ENCODE measurements at places on chromosomes 3 and 15.
A peak's percentile ranks its signal among the peaks of the same experiment; 100 is the strongest.

DNA sequence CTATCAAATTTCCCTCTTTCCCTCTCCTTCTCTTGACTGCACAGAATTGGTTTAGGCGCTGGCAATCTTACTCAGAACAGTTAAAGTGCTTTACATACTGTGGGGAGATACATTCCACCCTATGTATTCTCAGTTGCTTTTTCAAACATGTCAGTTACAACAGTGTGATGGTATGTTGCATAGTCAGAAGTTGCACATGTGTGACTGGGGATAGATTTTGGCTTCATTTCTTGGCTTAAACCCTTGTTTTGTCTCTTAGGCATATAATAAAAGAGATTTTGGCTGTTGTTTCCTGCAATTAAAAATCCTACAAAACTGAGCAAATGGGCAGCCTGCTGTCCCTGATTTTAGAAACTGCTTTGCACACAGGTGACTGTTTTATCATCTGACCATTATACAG is 86.7 kb downstream of the PIK3R4 start:
- no peak for DNase-seq

DNA sequence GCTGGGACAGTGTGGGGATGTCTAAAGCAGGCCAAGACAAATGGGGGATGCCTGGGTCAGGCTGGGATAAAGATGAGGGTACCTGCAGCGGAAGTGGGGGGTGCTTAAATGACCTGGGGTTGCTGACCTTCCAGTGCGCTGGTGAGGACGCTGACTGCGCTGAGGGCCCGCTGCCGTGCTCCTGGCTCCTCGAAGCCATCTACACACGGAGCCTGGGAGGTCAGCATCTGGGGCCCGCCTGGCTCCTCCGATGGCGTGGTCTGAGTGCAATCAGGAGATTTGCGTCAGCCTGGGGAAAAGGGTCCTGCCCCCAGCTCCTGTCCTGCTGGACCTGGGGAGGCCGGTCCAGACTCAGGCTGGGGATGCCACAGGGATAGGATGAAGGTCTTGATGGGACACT is 50.7 kb downstream of the SCN5A start:
- no peak for DNase-seq

GRCh38 chr3:108500728-108501127 is 9.7 kb downstream of the MYH15 start:
- DNase-seq = no peak

- DNase-seq = no peak
These were observed 267.5 kb downstream of the PDCD6IP start for GRCh38 chr3:34065901-34066300.

- DNase-seq = no peak
These were observed 42.9 kb upstream of the DIPK2A start for GRCh38 chr3:143928541-143929255.

DNA sequence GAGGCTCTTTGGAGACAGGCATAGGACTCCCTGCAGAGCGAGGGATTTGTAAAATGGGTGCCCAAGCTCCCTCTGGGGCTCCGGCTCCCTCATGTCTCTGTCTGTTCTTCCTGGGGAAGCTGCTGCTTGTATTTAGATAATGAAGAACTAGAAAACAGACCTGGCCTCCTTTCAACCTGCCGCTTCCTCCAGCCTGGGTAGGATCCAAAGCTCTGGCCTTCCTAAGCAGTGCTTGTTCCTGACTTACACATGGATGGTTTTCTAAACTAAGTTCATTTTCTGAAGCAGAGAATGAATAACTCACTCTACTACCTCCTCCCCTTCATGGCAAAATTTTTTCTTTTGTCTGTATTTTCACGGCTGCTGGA is 36.9 kb upstream of the MYZAP start:
- no peak for DNase-seq

DNA sequence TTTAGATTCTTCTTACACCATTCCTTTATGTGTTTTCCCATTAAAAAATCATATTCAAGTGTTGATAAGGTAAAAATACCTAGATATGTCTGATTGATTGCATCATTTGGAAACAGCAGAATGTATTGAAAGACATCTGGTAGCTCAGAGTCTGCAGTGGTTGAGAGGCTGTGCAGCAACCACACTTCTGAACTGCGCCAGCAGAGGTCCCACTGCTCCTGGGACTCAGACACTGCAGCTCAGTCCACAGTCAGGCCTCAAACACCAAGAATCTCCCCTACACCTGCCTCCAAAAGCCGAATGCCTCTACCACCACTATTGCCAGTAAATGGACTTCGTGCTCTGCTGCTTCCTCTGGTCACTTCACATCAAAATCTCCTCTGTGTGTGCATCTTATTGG is 176.9 kb upstream of the LMCD1 start:
- DNase-seq = peak; percentile 62

DNA sequence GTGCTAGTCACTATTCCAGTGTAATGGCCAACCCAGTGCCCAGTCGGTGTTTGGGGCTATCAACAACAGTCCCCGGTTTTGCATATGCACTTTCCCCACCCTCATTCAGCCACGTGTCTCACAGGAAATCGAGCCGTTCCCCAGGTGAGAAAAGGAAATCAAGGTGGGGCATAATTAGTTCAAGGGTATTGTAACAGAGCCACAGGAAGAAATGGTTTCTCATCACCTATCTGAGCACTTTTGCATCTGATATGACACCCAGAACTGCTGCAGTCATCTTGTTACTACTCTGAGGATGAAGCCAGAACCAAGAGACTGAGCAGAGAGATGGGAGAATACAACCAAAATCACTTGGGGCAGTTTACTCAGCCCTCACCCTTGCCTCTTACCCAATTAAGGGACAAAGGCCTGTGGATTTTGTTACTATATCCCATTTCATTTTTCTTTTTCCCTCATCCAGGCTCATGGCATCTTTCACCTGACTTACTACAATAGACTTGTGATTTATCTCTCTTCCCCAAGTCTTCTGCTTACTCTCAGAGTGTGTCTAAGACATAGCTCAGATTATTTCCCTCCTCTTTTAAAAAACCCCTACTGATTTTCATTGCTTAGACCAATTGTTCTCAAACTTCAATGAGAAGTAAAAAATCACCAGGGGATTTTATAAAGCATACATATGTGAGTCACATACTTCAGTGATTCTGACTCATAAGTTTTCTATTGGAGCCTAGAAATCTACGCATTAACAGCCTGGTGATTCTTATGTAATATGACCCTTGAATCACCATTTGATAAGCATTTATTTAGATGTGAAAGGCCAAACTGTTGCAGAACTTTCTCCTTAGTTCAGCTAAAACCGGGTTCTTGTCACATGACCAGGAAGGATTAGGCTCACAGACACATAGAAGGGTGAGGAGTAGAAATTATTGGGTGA is 40.5 kb downstream of the TRAT1 start:
- DNase-seq = peak; percentile 14

- DNase-seq = no peak
These were observed 557.2 kb downstream of the TUSC7 start for GRCh38 chr3:117266806-117267205.

DNA sequence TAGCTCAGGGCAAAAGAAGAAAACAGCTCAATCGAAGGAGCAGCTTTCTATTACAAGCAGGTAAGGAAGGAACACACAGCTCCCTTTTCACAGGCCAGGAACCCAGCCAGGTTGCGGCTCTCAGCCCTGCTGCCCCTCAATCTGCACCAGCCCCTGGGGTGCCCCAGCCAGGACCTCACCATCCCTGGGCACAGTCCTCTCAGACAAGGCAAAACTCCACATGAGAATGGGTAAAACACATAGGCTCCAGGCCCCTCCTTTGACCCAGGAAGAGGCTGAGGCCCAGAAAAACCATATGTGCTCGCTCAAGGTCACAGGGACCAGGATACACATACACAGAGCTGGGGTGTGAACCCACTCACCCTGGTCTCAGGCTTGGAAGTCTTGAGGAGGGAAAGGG is 178.7 kb upstream of the TLE3 start:
- DNase-seq = no peak

- no peak for DNase-seq
These were observed 8.1 kb downstream of the TIPARP start for GRCh38 chr3:156682501-156682900.

DNA sequence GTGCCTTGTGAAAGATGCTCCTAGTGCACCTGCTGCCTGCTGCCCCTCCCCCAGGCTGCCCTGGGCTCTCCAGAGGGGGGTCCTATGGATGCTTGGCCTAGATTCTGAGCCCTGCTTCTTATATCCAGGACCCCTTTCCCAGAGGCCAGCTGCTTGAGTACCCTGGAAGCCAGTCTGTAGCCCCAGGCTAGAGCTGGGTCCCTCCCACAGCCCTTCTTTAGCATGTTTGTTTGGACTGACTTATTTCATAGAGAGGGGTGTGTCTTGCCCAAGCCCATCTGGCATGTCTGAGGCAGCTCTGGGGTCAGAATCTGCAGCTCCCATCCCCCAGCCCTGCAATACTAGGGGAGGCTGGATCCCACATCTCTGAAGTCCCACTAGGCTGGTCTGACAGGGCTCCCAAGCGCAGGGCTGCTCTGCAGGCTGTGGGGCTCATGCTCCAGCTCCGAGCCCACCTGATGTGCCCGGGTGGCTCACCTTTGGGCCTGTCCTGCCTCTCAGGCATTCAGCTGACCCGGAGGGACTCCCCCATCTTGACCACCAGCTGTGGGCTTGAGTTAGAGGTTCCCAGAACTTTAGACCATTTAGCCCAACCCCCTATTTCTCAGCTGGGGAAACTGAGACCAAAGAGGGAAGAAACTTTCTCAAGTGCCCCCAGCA is 3.1 kb downstream of the CHRNB4 start:
- no peak for DNase-seq

DNA sequence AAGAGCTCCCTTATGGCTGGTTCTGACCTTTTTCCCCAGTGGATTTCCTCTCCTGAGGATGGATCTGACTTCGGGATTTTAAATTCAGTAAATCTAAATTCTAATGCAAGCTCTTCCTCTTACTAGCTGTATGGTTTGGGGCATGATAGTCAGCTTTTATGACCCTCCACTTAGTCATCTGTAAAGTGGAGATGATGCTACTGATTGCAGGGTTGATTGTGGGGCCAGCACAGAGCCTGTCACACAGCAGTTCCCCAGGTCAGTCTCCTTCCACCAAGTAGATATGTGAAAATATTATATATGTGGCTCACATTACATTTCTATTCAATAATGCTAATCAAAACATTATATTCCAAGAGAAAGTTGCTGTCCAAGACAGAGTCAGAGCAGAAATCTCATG is 141.3 kb upstream of the UBE2E1 start:
- DNase-seq = no peak

- no peak for DNase-seq
These were observed 7.6 kb downstream of the TEX264 start for GRCh38 chr3:51678641-51679040.

DNA sequence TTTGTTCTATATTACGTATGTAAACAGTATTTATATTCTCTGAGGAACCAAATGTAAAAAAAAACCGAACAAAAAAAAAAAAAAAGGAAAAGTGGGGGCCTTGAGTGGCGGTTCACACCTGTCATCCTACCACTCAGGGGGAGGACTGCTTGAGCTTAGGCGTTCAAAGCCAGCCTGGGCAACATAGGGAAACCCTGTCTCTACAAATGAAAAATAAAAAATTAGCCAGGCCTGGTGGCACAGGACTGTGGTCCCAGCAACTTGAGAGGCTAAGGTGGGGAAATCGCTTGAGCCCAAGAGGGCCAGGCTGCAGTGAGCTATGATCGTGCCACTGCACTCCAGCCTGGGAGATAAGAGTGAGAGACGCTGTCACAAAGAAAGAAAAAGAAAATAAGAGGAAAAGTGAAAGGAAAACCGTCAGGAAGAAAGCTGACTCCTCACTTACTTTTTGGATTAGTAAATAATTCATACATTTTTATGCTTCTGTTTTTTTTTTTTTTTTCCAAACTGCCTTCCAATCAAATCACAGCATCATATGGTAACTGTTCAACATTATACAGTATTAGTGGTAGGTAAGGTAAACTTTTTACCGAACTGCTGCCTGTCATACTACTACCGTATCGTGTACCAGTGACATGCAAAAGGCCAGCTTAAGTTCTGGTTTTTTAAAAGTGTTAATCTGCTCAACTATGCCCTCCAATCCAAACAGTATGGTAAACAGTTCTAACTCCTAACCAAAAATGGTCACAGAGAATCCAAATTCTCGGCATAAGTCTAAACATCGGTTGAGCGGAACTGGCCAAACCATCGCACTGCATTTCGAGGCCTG is 1.2 kb downstream of the PHC3 start:
- DNase-seq = no peak

- DNase-seq = no peak
These were observed 81.2 kb downstream of the FAM43A start for GRCh38 chr3:194766845-194767244.

GRCh38 chr3:173849489-173849888 is 451.9 kb downstream of the NLGN1 start:
- DNase-seq = no peak

DNA sequence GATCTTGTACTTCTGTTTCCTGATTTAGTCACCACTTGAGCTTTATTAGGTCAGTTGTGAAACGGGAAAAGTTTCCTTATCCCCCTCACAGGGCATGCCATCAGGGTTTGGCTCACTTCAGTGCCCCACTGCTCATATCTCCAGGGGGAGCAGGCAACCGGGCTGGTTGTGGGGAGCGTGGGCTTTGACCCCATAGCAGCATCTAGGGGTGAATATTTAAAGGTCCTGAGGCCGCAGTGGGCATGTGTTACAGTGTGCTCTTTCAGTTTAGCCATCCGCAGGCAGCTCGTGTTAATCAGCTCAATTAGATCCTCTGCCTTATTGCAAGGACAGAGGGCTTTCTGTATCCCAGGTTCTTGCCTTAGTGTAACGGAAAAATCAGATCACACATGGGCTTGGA is 71.9 kb downstream of the MRPL46 start:
- DNase-seq = no peak

- no peak for DNase-seq
These were observed 90.4 kb downstream of the TBC1D2B start for GRCh38 chr15:77986891-77987764.

DNA sequence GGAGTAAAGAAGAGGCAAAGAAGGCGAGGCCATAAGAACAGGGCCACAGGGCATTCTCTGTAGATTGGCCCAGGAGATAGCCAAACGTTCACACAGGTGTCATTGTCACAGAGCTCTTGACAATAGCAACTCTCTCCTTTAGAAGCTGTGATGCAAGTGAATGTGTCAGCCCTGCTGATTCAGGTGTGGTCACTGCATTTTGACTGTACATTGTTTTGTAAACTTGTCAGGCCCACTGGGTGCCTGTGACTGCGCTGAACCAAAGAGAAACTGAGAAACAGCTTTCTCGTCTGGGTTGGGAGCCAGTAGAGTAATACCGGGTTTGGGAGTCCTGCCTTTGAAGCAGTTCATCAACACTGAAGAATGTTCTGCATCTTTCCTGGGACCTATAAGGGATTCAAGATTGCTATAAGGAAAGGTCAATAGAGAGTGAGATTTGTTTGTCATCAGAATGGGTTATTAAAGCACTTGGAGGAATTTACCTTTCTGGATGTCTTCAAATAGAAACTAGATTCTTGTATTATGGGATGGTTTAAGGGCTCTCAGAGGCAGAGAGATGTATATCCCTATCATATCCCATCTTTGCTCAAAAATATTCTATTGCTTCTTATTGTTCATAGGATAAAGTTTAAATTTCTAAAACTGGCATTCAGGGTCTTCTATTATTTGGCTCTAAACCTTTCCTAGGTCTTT is 45.4 kb downstream of the TMEM45A start:
- no peak for DNase-seq

GRCh38 chr15:88605189-88606069 is 15.7 kb upstream of the AEN start:
- DNase-seq = peak; percentile 58

GRCh38 chr3:15656342-15656741 is 54.8 kb downstream of the BTD start:
- no peak for DNase-seq

Data from Calu3 (cell line).